Esophagus muscularis mucosa (tissue), 4 donors: ENCODE measurements at places on chromosomes 5 and 9.
A peak's percentile ranks its signal among the peaks of the same experiment; 100 is the strongest.

GRCh38 chr5:56279979-56280378 is 46.8 kb upstream of the ANKRD55 start:
- no peak for DNase-seq

- DNase-seq = no peak
These were observed 933 bp upstream of the TGFBR1 start for GRCh38 chr9:99103901-99104458.

GRCh38 chr9:1939926-1940368 is 75.2 kb upstream of the SMARCA2 start:
- no peak for DNase-seq

GRCh38 chr9:133601746-133602145 is 7.4 kb downstream of the FAM163B start:
- DNase-seq = no peak

DNA sequence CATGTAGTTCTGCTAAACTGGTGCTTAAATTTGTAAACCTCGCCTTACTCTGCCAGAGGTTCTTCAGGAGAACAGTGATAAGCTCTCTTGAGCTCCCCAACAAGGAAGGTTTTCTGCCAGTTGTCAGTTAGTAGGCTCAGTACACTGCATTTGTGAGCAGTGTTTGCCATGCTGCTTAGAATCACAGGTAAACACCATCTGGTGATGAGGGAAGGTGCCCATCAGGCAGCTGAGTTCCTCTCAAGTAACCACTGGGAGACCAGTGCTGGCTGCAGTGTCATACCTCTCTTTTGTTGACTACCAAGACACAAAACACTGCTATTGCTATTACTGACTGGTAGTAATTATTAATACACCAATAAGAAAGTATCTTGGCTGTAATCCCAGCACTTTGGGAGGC is 186.2 kb upstream of the OTULINL start:
- DNase-seq = no peak

- DNase-seq = no peak
These were observed 18.0 kb upstream of the SMC2 start for GRCh38 chr9:104075801-104076753.

DNA sequence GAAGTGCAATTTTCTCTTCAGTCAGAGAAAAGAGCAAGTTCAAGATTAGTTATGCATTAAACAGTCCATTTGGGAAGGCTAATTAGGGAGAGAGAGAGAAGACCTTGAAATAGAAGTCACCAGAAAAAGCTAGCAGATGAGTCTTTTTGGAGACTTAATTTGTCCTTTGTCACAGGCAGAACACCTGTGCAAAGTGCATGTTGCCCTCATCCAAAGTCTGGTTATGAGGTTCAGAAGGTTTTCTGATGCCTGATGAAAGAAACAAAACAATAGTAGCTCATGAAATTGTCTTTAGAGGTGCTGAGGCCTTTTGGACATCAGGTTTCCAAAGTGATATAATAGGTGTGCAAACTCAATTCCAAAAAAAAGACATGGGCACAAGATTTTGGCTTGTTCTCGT is 199.3 kb downstream of the MAN2A1 start:
- no peak for DNase-seq

GRCh38 chr5:96790961-96791504 is 16.7 kb downstream of the ERAP1 start:
- no peak for DNase-seq

- no peak for DNase-seq
These were observed 1.0 kb downstream of the AQP3 start for GRCh38 chr9:33446240-33446945.

DNA sequence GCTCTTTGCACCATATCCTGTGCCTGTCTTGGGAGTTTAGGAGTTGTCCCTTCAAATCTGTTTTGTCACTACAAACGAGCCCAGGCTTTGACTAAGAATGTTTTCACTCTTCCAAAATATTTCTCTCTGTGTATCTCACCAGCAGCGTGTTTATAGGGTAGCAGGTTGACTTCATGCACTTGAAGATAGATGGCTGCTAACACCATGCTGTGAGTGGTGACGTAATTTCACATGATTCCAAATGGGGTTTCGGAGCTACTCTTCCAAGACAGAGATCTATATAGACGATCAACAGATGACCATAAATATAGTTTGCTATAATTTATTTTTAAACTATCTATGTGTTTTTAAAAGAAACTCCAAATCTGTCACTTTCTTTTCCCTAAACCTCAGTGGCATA is 30.6 kb downstream of the RORB start:
- DNase-seq = no peak

DNA sequence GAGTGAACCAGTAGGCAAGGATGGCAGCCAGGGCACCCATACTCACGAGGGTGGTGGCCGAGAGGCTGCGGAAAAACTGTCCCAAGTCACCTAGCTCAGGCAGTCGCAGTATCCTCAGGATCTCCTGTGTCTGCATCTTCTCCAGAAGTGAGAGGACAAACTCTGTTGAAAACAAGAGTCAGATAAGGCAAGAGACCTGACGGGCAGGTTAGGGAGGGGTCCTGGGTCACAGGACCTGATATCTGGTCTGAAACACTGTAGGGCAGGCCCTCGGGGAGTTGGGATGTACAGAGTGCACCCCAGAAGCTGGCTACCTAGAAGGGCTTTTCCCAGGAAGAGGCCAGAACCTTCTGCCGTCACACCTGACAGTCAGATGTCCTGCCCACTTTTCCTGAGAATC is 17.4 kb downstream of the ACSL6 start:
- DNase-seq = no peak

DNA sequence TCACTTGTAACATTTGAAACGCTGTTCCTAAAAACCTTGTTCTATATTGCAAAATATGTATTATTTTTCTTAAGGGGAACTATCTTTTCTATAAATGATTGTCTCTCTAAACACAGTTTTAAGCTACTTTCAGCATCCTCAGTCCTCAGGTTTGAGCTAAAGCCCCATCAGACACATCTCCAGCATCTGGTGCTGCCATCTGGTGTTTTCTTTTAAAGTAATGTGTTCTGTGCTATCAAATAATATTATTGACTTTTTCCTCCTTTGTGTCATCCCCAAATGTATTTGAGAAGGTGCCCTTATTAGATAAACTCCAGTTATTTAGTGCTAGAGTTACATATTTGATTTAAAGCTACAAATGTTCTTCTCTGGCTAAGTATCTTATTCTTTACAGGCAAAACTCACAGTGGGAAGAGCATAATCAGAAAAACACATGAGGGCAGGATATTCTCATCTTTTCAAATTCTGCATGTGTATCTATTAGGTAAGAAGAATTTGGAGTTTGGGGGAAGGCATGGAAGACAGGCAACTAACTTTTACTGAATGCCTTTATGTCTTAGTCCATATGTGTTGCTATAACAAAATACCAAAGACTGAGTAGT is 27.5 kb downstream of the ZNF474 start:
- no peak for DNase-seq

DNA sequence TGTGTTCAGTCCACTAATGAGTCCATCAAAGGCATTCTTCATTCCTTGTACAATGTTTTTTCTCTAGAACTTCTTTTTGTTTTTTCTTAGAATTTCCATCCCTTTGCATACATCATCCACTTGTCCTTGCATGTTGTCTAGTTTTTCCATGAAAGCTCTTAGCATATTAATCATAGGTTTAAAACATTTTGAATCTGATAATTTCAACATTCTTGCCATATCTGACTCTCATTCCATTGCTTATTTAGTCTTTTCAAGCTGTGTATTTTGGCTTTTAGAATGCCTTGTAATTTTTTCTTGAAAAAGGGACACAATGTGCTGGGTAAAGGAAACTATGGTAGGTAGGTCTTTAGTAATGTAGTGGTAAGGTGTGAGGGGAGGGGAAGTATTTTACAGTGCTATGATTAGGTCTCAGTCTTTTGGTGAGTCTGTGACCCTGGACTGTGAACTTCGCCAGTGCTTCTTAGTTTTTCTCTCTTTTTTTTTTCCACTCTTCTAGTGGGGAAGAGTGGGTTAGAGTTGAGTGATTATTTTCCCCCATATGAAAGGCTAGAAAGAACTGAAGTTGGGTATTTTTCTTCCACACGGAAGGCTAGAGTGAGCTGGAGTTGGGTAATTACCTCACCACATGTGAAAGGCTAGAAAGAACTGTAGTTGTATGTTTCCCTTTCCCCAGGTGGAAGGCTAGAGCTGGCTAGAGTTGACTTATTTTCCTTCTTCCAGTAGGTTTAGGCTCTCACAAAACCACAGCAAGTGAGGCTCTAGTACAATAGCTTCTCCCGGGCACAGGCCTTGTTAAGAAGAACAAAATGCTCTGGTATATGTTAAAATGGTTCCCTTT is 172.1 kb downstream of the SNX18 start:
- DNase-seq = peak; percentile 47

DNA sequence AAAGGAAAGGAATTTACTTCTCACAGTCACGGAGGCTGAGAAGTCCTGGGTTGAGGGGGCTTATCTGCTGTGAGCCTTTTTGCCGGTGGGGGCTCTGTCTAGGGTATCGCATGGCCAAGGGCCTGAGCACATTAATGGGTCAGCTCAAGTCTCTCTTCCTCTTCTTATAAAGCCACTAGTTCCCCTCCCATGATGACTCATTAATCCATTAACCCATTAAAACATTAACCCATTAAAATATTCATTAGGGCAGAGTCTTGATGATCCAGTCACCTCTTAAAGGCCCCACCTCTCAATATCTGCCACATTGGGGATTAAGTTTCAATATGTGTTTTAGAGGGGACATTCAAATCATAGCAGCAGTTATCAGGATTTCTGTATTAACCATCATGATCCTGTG is 406.3 kb downstream of the SPOCK1 start:
- DNase-seq = no peak

DNA sequence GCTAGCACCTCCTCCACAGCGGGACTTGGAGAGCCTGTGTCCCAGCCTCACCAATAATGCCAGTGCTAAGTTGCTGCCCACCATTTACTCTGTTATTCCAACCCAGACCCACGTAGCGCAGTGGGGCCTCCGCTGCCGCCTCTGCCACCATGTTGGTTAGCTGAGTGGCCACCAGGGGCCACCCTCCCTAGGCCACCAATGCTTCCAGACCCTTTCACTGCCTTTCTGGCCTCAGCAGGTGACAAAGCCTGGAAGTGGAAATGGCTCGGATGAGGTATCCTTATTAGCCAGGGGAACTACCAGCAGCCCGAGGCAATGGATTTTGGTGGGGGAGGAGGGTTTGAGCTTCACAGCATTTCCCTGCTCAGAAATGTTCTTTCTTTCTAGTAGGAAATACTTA is 110.1 kb downstream of the OSTF1 start:
- DNase-seq = no peak

GRCh38 chr9:125241863-125242739 is 958 bp upstream of the HSPA5 start:
- peak; percentile 92 for DNase-seq

DNA sequence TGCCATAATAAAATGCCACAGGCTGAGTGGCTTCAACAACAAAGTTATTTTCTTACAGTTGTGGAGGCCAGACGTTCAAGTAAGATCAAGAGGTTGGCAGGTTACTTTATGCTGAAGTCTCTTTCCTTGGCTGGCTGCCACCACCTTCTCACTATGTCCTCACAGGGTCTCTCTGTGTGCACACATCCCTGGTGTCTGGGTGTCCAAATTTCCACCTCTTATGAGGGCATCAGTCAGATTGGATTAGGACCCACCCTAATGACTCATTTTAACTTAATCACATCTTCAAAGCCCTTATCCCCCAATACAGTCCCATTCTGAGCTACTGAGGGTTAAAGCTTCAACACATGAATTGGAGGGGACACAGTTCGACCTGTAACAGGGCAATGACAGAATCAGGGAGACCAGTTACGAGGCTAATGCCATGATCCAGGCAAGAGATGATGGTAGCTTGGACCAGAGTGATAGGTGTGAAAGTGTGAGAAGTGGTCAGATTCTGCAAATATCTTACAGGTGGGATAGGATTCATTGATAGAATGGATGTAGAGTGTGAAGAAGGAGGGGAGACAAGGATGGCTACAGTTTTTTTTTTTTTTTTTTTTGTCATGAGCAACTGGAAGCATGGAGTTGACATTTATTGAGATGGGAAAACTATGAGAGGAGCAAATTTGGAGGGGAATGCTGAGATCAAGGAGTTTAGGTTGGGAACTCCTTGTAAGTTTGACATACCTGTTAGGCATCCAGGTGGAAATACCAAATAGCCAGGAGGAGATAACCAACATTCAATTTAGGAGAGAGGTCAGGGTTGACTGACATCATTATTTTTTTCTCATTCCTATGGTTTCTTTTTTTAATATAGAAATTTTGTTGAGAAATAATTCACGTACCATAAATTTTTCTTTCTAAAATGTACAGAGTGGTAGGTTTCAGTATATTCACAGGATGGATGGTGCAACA is 39.6 kb upstream of the FGF1 start:
- no peak for DNase-seq

- DNase-seq = no peak
These were observed 50.6 kb downstream of the LHFPL2 start for GRCh38 chr5:78597974-78598371.

GRCh38 chr9:114250235-114250568 is 72.7 kb upstream of the ORM1 start:
- no peak for DNase-seq

DNA sequence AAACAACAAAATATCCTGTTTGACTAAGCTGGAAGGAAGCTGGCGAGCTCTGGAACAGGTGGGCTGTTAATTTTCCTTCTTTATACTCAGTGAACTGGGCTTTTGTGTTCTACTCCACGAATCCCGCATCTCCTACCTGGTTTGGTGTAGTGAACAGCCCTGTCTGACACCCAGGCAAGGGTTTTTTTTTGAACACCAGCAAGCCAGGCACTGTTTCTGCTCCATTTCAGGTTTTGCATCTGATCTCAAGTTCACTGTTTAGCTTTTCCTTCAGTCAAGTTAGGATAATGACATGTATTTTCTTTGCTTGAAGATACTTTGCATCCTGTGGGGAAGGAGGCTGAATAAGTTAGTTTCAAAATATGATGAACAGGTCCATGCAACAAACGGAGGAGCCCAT is 204.5 kb downstream of the SEMA6A start:
- DNase-seq = no peak

DNA sequence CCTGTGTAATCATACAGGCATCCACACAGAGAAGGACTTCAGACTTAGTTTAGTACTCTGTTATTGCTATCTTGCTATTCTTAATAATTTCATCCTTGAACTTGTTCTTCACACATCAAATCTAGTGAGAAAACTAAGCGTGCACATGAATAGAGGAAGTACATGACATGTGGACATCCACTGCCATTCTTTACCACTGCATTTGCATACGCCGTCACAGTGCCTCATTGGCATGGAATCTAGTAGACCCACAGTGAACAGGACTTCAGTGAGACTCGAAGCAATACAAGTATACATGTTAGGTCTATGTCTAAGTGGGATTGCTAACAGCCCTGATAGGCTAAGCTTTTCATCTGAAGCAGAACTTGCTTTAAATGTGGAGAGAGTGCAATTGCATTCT is 592.1 kb downstream of the TLE4 start:
- DNase-seq = no peak

- no peak for DNase-seq
These were observed 6.8 kb downstream of the FGF18 start for GRCh38 chr5:171426266-171426665.

DNA sequence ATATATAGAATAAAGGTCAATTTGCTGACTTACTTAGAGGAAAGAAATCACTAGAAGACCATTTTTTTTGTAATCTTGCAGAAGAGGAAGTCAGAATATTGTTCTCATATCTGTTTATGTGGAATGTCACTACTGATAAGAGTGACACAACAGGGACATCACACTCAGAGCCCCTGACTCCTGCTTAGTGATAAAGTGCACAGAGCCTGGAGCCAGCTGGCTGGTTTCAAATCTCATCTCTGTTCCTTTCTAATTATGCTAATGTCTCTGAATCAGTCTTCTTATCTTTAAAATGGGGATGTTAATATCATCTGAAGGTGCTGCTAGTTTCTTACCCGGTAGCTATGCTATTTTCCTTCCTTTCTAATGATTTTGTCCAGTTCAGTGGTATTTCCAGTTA is 58.6 kb upstream of the LIFR start:
- DNase-seq = peak; percentile 29

GRCh38 chr5:94281236-94281801 is 337.1 kb downstream of the KIAA0825 start:
- no peak for DNase-seq
